ENCODE measurements at places on chromosomes 2 and 18.

GRCh38 chr18:70363861-70364260 lies 75.0 kb downstream of the SOCS6 start:
- no peak for DNase-seq

- DNase-seq, result no peak
Measured at GRCh38 chr2:226544596-226545210, 254.9 kb downstream of the IRS1 start.

DNA sequence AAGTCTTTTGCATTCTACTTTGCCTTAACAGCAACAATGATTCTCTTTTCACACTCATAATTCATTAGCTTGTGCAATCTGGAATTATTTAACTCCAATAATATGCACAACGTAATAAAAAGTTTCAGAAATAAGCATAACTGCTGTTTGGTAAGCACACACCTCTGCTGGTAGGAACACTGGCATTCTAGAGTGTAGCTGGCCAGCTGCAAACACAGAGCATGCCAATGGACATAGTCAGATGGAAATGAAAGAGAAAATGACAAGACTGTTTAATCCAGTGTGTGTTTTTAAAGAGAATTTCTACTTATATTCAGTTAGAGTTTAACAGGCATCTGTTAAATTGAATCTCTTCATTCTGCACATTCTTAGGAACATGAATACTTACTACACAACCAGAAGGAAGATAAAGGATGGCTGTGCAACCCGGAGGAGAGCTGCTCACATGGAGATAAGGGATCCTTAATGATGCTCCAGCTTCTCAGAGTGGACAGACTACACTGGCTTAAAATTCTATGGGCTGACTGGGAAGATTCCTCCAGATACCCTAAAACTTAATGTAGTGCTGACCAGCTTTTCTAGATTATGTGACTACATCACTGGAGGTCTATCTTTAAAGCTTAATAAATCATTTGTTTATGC lies 94.6 kb upstream of the CHAC2 start:
- DNase-seq, result no peak

DNA sequence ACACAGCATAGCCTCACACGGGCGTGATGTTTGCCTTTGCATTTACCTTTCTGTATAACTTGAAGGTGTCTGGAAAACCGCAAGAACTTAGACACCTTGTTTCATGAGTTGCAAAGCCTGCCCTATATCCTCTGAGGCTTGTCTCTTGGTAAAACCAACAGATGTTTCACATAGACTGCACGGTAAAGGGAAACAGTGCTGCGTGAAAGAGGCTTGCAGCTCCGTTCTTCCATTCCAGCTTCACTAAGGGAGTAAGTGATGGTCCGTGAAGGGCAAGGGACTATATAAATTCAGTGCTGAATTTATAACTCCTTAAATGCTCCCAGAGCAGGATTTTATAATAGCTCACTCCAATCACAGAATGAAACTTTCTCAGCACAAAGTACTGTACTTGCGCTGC lies 360.5 kb downstream of the SOX11 start:
- no peak for DNase-seq

- peak; percentile 57 for DNase-seq
Measured at GRCh38 chr2:60641811-60642788, 88.6 kb upstream of the BCL11A start.

DNA sequence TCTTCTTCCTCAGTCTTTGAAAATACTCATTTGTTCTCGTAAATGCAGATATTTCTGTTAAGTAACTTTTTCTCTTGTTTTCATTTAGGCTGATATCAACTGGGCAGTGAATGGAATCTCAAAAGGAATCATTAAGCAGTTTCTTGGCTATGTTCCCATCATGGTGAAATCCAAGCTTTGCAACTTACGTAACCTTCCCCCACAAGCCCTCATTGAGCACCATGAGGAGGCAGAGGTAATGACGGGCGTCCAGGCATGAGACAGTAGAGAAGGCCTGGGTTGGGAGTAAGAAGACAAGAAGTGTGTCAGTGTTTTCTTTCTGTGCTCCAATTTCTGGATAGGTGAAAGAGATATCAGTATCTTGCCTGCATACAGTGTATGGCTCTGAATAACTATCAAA lies 5.1 kb downstream of the POLR1B start:
- no peak for DNase-seq

DNA sequence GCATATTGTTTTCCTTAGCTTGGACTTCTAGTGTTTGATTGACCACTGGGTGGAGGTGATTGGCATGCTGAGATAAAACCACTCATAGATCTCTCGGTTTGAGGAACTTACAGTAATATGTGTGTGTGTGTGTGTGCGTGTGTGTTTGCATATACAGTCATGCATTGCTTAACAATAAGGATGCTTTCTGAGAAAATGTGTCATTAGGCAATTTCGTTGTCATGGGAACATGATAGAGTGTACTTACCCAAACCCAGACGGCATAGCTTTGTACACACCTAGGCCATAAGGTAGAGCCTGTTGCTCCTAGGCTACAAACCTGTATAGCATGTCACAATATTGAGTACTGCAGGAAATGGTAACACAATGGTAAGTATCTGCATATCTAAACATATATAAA lies 167.3 kb downstream of the NYAP2 start:
- DNase-seq, result peak; percentile 63

GRCh38 chr2:173217116-173217840 lies 137.4 kb upstream of the CDCA7 start:
- DNase-seq, result no peak

- no peak for DNase-seq
Measured at GRCh38 chr2:207315131-207315530, 149.4 kb upstream of the KLF7 start.

Data from NCI-H2081 (cell line).